Caco-2 (cell line): ENCODE measurements at places on chromosomes 2 and 18. TPM values are rescaled to one million over a fixed set of nuclear protein-coding genes. Genes with fewer than 3 reads are reported as not detected.

- H3K27me3 ChIP-seq: no peaks in the 10 kb centered on the region
- H3K4me3 ChIP-seq: no peak overlapping the region
- no peak overlapping the region for H3K27ac ChIP-seq
Observed at GRCh38 chr2:6578416-6578815, 287.3 kb downstream of the CMPK2 start.

FMNL2 gene
- total RNA-seq: 38.0 and 38.2 TPM in 2 replicates

SCYGR4 gene
- not detected in 2 replicates for total RNA-seq

- H3K27ac ChIP-seq: no peak overlapping the region
- no peaks in the 10 kb centered on the region for H3K27me3 ChIP-seq
- H3K4me3 ChIP-seq: no peak overlapping the region
Observed at GRCh38 chr2:160429248-160430000, 64.2 kb downstream of the RBMS1 start.

GRCh38 chr2:231987124-231987727 lies 25.7 kb downstream of the DIS3L2 start:
- H3K27ac ChIP-seq: no peak overlapping the region
- no peaks in the 10 kb centered on the region for H3K36me3 ChIP-seq
- no peaks in the 10 kb centered on the region for H3K4me1 ChIP-seq
- no peaks in the 10 kb centered on the region for H3K27me3 ChIP-seq
- no peak for DNase-seq

GRCh38 chr2:229170916-229171315 lies 100.2 kb downstream of the PID1 start:
- no peak overlapping the region for H3K4me3 ChIP-seq
- no peak overlapping the region for H3K27ac ChIP-seq
- H3K36me3 ChIP-seq: no peaks in the 10 kb centered on the region
- DNase-seq: no peak

GRCh38 chr2:194104687-194105086 lies 1552.3 kb upstream of the SLC39A10 start:
- no peak overlapping the region for H3K27ac ChIP-seq
- H3K4me3 ChIP-seq: no peak overlapping the region
- no peaks in the 10 kb centered on the region for H3K27me3 ChIP-seq
- H3K4me1 ChIP-seq: no peaks in the 10 kb centered on the region
- H3K36me3 ChIP-seq: no peaks in the 10 kb centered on the region
- DNase-seq: no peak

FIGN gene
- total RNA-seq: not detected in 2 replicates

CPLX4 gene
- not detected in 2 replicates for total RNA-seq

- no peak overlapping the region for H3K4me3 ChIP-seq
- no peak for DNase-seq
- H3K27me3 ChIP-seq: no peaks in the 10 kb centered on the region
Observed at GRCh38 chr2:169571571-169571970, 2.1 kb downstream of the FASTKD1 start.

IL1B gene
- total RNA-seq: 0.18 TPM in 1 of 2 replicates, not detected in the other

DNA sequence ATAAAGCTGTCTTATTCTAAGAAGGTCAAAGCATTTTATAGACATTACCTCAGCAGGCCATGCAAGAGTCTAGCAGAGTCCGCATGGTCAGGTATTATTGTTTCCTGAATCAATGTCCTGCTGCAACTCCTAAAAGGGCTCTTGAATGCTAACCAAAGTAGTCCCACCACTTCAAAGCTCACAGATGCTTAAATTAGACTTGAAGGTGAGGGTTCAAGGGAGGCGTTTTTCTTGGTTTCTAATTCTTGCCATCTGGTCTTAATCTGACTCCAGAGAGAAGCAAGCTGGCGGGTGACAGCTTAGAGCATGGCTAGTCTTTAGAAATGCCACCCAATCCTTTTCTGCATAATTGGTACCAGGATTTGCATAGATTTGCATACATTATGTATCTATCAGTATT lies 226.3 kb downstream of the MREG start:
- H3K27me3 ChIP-seq: no peaks in the 10 kb centered on the region
- H3K4me1 ChIP-seq: peaks cover 21% of the 10 kb centered on the region
- H3K4me3 ChIP-seq: no peak overlapping the region
- H3K27ac ChIP-seq: no peak overlapping the region

CIDEA gene
- not detected in 2 replicates for total RNA-seq

DNA sequence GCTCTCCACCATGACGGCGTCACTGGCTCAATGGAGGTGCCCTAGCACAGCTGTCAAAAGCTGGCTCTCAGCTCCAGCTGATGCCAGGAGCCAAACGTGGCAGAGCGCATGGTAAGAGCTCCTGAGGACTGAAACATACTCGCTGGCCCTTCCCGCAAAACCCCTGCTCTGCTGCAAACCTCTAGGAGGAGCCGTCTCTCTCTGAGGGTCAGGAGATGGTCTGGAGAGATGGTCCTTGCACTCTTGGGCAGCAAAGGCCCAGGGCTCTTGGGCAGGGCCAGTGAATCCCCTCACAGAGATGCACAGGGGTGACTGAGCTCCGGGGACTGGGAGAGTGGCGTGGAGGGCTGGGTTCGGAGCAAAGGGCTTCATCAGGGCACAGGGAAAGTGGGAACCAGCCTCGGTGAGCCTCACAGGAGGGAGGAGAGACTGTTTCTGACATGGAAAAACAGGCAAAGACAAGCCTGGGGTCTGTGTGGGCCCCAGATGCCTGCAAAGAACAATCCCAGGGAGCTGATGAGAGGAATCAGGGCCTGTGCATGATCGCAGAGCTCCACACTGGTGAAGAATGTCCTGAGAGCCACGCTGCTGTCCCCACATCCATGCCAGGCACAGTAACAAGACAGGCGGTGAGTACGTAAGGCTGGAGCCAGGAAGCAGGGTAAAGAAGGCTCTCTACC lies 17.2 kb downstream of the SNORC start:
- H3K4me3 ChIP-seq: no peak overlapping the region
- H3K4me1 ChIP-seq: no peaks in the 10 kb centered on the region
- H3K36me3 ChIP-seq: no peaks in the 10 kb centered on the region; the same call in 1 of the 2 replicates

GRCh38 chr2:65390134-65390533 lies 42.3 kb downstream of the SPRED2 start:
- no peaks in the 10 kb centered on the region for H3K36me3 ChIP-seq
- no peak for DNase-seq

DNA sequence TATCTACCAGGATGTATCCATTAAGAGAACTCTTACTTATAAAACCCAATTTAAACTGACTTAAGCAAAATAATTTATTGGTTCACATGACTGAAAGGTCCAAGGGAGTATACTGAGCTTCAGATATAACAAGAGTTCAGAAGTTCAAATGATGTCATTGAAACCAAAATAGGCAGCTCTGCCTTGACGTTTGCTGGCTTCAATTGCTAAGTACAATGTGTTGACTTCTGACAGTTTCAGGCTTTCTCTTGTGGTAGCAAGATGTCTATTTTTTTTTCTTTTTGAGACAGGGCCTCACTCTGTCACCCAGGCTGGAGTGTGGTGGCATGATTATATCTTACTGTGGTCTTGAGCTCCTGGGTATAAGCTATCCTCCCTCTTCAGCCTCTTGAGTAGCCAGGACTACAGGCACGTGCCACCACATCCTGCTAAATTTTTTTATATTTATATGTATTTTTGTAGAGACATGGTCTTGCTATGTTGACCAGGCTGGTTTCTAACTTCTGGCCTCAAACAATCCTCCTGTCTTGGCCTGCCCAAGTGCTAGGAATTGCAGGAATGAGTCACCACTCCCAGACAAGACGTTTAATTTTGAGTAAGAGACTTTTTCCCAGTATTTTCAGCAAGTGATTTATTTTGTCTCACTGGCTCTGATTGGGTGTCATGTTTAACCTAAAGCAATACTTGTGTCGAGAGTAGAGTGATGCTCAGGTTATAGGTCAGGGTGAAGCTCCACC lies 184.8 kb downstream of the NR4A2 start:
- H3K4me1 ChIP-seq: no peaks in the 10 kb centered on the region
- no peaks in the 10 kb centered on the region for H3K36me3 ChIP-seq
- no peak overlapping the region for H3K4me3 ChIP-seq
- no peak overlapping the region for H3K27ac ChIP-seq
- DNase-seq: no peak

DNA sequence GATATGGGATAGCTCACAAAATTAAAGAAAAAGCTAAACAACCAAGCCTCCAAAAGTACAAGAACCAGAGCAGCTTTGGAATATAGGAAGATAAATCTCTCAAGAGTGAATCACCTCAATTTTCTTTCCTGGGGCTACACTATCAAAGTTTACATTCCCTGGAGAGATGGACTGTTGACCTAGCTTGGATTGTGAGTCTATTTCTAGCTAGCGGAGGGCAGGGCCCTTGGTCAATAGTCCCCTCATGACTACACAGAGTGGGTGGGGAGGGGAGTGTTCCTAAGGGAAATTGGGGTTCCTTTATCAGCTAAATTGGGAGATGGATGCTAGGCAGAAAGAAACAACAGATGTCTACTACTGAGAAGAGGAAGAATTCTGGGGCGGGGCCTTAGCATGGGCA lies 29.9 kb upstream of the EIF2AK3 start:
- no peaks in the 10 kb centered on the region for H3K27me3 ChIP-seq
- no peak overlapping the region for H3K4me3 ChIP-seq
- no peak for DNase-seq
- peaks cover 33% of the 10 kb centered on the region for H3K4me1 ChIP-seq
- no peaks in the 10 kb centered on the region for H3K36me3 ChIP-seq
- H3K27ac ChIP-seq: peak overlapping the region; percentile 84

IL1R1 gene
- total RNA-seq: 23.5 and 25.0 TPM in 2 replicates

DNA sequence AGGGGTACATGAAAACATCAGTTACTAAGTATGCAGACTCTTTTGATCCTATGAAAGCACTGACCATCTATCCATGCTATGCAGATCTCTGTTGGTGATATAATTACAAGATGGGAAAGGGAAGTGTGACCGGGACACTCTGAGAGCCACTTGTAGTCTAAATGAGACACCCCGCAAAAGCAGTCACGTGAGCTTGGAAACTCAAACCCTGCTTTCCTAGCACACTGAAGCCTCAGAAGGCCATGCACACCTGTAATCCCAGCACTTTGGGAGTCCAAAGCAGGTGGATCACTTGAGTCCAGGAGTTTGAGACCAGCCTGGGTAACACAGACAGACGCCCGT lies 137.5 kb downstream of the INO80D start:
- no peak overlapping the region for H3K4me3 ChIP-seq
- H3K27ac ChIP-seq: no peak overlapping the region
- no peaks in the 10 kb centered on the region for H3K36me3 ChIP-seq
- no peak for DNase-seq

GRCh38 chr18:70292628-70293027 lies 3.8 kb downstream of the SOCS6 start:
- no peak for DNase-seq
- H3K4me3 ChIP-seq: no peak overlapping the region
- H3K27me3 ChIP-seq: no peaks in the 10 kb centered on the region
- H3K4me1 ChIP-seq: peaks cover 5% of the 10 kb centered on the region; the same call in 1 of the 2 replicates
- no peaks in the 10 kb centered on the region for H3K36me3 ChIP-seq

EPC2 gene
- total RNA-seq: 27.7 and 32.0 TPM in 2 replicates

DNA sequence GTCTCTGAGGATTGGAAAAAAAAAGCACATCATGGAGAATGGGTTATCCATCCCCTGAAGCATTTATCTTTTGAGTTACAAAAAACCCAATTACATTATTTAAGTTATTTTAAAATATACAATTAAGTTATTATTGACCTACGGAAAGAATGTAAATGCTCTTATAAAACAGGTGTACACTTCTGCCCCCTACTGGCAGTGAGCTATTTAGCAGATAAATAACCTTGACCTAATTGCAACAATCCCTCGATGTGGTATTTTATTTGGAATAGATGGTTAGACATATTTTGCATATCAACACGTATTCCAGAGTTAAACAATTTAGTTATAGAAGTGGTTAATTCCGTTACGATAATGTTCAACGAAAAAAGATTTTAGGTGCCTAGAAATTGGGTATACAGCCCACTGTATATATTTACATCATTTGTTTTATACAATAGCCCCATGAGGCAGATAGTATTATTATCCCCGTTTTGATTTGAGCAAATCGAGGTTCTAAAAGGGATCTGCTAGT lies 9.1 kb upstream of the DAW1 start:
- H3K27me3 ChIP-seq: no peaks in the 10 kb centered on the region
- H3K4me3 ChIP-seq: no peak overlapping the region
- no peak overlapping the region for H3K27ac ChIP-seq
- H3K36me3 ChIP-seq: no peaks in the 10 kb centered on the region

SPC25 gene
- total RNA-seq: 28.0 and 32.6 TPM in 2 replicates

DNA sequence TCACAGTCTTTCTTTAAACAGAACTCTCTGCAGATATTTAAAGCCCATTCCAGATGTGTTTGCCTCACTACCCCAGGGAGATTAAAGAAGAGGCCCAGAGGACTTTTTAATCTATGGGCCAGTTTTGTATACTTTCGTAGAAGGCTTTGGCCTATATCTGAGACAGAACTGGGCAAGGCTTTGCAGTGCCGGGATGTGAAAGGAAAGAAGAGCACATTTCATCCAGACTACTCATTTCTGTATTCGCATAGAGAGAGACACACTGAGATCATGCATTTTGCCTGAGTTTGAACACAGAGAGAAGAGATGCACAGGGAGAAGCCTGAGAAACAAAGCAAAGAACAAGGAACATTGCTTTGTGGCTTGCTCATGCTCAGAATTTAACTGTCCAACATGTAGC lies 54.9 kb upstream of the SLC5A7 start:
- H3K36me3 ChIP-seq: no peaks in the 10 kb centered on the region
- DNase-seq: no peak
- no peak overlapping the region for H3K4me3 ChIP-seq
- H3K4me1 ChIP-seq: no peaks in the 10 kb centered on the region
- H3K27me3 ChIP-seq: no peaks in the 10 kb centered on the region

DNA sequence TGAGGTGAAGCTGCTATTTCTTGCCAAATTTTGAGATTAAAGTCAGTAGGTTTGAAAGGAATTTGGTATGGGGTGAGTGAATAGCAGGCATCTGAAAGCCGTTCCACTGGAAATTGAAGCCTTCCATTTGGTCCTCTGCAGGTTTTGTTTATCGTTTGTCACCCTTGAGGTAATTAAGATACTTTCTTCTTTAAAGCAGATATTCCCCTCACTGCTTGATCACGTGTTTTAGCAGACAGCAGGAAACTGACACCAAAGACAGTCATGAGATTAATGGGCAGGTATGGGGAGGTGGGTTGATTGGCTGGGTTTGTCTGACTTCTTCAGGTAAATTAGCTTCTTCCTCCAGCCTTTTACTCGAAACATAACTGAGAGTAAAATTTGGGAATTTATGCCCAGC lies 10.7 kb downstream of the LPIN1 start:
- H3K36me3 ChIP-seq: no peaks in the 10 kb centered on the region
- no peak for DNase-seq
- H3K4me1 ChIP-seq: peaks cover 8% of the 10 kb centered on the region; the same call in 1 of the 2 replicates
- H3K27me3 ChIP-seq: no peaks in the 10 kb centered on the region

GRCh38 chr2:11495844-11496681 lies 30.1 kb upstream of the E2F6 start:
- H3K36me3 ChIP-seq: no peaks in the 10 kb centered on the region
- H3K4me3 ChIP-seq: no peak overlapping the region
- peaks cover 11% of the 10 kb centered on the region; the same call in 1 of the 2 replicates for H3K4me1 ChIP-seq
- no peaks in the 10 kb centered on the region for H3K27me3 ChIP-seq
- DNase-seq: no peak

SLC8A1 gene
- 0.21 and 0.43 TPM in 2 replicates for total RNA-seq

PLGLB1 gene
- 1.3 TPM in 1 of 2 replicates, not detected in the other for total RNA-seq

DNA sequence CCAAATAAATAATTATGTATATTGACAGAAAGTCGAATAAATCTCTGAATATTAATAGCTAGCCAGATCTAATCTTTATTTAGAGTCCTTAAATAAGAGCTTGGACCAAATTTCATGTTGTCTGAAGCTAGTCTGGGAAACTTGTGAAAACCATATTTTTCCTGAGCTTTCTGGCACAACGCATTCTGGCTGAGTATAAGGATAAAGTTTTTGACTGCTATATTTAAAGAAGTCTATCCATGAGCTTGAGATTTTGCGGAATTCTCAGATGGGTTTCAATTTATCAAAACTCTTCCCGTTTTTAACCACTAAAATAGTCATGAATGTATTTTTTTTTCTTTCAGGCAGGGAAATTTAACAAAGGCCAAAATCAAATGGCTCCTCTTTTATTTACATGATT lies 23.8 kb downstream of the FAP start:
- DNase-seq: no peak
- H3K4me3 ChIP-seq: no peak overlapping the region
- no peaks in the 10 kb centered on the region for H3K4me1 ChIP-seq
- no peaks in the 10 kb centered on the region for H3K36me3 ChIP-seq
- no peaks in the 10 kb centered on the region for H3K27me3 ChIP-seq

FARSB gene
- total RNA-seq: 48.9 and 50.9 TPM in 2 replicates
